ENCODE measurements at places on chromosomes 7 and 10.
A peak's percentile ranks its signal among the peaks of the same experiment; 100 is the strongest.

DNA sequence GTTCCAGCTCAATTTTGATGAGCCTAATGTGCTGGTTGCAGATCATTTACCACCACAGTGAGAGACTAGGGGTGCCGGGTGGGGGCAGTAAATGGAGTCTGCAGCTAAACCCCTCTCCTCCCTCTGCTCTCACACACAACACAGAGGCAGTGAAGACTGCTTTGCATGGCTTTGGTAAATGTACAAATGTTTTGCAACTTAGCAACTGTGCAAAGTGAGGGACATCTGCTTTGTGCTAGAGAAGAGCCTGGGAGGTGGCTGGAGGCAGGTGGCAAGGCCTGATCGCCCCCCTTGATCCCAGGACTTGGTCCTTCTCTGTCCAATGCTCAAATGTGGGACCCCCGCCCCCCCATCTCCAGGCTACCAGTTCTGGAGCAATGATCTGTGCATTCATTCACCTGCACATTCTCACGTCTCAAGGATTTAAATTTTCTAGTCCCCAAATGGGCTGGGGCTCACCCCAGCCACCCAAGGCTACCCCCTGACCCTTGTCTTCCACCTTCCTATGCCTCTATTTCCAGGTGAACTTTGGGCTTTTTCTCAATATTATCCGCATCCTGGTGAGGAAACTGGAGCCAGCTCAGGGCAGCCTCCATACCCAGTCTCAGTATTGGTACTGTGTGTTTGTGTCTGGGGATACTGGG, 11.6 kb downstream of the GHRHR start:
- DNase-seq, result no peak

GRCh38 chr7:118918556-118918955, 694.1 kb downstream of the ANKRD7 start:
- no peak for DNase-seq

DNA sequence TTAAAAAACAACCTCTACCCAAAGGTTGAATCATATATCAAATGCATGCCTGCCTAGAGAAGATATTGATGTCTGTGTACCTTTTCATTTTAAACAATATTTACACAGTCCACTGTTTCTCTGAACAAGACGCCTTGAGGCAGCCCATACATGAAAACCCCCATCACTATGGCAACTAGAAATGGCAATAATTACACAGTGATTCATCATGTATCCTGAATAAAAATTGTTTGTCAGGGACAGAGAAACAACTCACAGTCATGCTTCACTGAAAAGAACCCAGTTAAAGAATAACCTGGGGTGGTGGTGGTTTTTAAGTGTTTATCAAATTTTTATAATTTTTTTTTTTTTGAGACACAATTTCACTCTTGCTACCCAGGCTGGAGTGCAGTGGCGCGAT, 19.7 kb downstream of the DNAJC12 start:
- DNase-seq, result peak; percentile 42

DNA sequence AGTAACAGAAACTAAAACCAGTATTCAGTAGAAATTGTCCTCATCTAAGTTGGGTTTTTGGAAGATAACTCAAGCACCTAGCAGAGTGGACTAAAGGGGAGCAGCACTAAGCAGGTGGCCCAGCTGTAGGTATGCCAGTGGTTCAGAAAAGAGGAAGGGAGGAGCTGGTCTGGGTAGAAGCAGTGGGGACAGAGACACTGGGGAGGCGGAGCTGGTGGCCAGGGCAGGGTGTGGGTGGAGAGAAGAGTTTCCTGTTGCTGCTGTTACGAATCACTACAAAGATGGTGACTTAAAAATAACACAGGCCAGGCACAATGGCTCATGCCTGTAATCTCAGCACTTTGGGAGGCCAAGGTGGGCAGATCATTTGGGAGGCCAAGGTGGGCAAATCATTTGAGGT, 136.2 kb downstream of the WDR11 start:
- DNase-seq, result no peak

DNA sequence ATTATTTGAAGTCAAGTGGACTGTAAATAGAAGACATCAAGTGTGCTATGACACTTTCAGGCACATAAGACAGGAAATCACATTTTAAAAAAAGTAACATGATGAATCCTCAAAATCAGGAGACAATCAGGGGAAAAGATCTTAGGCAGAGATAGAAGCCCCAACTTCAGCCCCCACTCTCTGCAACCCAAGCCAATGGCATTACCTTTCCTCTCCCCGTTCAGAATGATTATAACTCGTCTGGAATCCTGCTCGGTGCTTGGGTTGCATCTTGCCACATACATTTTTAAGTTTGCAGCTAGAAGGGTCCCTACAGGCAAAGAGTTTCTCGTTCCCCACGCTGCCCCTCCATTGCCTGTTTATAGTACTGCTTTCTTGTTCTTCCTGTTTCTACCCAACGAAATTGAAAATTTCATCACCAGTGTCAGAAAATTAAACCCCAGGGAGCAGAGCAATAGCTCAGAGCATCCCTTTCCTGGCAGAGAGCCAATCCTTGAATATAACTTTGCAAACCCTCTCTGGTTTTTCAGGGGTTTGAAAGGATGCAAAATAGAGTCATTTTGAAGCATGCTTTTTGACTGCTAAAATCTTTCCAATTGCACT, 260.5 kb upstream of the AOAH start:
- no peak for DNase-seq

DNA sequence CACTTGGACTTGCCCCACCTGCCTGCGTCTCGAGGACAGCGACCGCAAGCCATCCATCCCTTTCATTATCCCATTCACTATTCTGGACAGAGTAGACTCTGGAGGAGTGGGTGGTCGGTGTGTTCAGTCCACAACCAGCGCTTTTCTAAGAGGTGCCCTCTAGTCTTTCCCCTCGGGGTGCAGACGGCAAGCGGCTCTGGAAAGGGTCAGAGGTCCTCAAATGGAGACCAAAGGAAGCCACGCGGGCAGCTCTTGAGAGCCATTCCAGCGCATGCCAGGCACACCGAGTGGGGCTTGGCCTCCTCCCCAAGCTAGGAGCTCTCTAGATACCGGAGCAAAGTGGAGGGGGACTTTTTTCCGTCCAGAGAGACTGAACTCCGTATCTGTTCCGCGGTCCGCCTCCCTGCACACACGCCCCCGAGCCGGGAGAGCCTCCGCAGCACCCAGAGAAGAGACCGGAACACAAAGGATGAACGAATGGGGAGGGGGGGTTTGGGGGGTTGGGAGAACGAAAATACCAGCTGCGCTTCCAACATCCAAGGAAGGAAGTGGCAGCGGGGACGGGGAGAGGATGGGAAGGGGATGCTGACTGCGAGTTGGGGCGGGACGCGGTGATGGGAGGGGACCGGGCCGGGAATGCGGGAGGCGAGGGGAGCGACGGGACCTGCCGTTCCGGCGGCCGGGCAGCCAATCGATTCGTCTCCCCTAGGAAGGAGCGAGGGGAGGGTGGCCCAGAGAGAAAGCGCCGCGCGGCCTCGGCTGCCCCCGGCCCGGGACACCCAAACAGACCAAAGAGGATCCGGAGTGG, 515 bp downstream of the GSDME start:
- DNase-seq, result peak; percentile 64

- no peak for DNase-seq
Measured at GRCh38 chr10:29372920-29373319, 84.0 kb downstream of the LYZL1 start.

DNA sequence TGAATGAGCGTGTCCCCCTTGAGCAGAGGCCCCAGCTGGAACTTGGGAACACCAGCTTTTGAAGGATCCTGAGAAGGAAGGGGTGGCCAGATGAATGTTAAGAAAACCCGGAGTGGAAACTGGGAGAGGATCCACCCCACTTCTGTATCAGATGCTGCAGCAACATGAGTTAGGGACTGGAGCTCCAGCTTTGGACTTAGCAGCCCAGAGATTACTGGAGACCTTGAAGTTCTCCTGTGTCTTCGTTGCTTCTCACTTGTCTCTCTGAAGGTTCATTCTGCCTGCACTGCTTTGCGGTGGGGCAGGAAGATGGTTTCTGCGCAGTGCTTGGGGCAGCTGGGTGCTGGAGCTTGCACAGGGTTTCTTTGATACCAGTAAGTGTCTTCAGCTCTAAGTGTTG, 9.3 kb downstream of the TMEM248 start:
- DNase-seq, result peak; percentile 14

- DNase-seq, result no peak
Measured at GRCh38 chr10:71337219-71337701, 18.2 kb downstream of the SLC29A3 start.

DNA sequence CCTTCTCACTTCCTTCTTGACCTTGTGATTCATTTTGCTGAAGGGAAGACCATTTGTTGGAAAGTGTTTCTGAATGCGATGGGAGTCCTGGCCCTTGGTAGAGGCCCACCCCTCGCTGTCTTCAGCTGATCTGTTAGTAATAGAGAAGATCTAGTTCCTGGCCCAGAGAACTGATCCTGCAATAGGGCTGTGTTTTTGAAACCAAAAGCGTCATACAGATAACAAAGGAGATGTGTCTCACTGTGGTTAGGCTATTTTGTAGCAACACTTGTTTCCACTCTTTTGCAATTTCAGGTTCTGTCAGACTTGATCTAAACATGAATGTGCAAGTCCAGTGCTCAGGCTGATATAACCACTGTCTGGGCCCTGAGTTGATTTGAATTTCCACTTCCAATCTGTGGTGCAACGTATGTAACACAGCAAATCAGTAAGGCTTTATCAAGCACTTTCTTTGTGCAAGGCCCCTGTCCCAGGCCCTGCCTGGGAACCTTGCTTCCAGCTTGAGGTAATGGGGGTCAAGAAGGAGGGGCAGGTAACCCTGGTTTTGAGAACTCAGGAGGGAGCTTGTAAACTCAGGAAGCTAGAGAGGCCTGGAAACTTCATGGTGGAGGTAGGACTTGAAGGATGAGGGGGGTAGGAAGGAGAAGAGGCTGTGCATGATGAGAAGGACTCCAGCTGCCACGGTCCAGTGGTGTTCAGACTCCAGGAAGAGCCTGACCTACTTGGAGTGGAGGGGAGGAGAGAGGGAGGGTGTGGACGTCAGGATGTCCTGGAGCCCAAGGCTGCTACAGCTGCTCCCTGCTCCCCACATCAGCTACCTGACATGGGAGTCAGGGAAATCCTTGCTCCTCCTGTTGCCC, 42.2 kb upstream of the SRGN start:
- DNase-seq, result no peak

DNA sequence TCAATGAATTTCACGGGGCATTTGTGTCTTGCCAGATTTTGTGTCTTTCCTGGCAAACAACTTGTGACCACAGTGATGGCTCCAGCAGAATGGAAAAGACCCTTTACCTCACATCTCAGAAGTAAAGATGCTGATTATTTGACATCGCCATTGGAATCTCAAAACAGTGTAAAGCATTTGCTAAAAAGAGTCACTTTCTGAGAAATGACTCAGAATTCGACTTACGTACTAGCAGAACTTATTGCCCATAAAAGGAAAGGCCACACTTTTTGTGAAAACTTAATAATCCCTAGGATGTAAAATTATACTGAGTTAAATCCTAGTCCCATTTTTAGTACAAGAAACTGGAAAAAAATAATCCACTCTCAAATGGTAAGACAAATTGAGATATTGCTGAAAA, 35.9 kb upstream of the PRKCQ start:
- DNase-seq, result no peak

- peak; percentile 42 for DNase-seq
Measured at GRCh38 chr7:123865517-123866117, 20.6 kb downstream of the HYAL4 start.

- DNase-seq, result no peak
Measured at GRCh38 chr7:131489196-131489595, 67.2 kb downstream of the PODXL start.

GRCh38 chr7:131844369-131844768, 287.9 kb upstream of the PODXL start:
- no peak for DNase-seq

DNA sequence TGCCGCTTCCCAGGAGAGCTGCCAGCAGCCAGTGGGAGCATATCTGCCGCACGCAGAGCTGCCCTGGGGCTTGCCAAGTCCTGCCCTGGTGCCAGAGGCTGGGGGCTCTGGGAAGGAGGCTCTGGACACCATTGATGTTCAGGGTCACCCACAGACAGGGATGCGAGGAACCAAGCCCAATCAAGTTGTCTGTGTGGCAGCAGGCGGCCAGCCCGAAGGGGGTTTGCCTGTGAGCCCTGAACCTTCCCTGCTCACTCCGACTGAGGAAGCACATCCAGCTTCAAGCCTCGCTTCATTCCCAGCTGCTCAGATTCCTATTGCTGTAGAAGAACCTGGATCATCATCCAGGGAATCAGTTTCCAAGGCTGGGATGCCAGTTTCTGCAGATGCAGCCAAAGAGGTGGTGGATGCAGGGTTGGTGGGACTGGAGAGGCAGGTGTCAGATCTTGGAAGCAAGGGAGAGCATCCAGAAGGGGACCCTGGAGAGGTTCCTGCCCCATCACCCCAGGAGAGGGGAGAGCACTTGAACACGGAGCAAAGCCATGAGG, 94.6 kb downstream of the TACC2 start:
- no peak for DNase-seq

GRCh38 chr10:86371116-86371515, 4.5 kb upstream of the GRID1 start:
- DNase-seq, result no peak

GRCh38 chr10:28127881-28128280, 129.0 kb upstream of the ODAD2 start:
- no peak for DNase-seq

DNA sequence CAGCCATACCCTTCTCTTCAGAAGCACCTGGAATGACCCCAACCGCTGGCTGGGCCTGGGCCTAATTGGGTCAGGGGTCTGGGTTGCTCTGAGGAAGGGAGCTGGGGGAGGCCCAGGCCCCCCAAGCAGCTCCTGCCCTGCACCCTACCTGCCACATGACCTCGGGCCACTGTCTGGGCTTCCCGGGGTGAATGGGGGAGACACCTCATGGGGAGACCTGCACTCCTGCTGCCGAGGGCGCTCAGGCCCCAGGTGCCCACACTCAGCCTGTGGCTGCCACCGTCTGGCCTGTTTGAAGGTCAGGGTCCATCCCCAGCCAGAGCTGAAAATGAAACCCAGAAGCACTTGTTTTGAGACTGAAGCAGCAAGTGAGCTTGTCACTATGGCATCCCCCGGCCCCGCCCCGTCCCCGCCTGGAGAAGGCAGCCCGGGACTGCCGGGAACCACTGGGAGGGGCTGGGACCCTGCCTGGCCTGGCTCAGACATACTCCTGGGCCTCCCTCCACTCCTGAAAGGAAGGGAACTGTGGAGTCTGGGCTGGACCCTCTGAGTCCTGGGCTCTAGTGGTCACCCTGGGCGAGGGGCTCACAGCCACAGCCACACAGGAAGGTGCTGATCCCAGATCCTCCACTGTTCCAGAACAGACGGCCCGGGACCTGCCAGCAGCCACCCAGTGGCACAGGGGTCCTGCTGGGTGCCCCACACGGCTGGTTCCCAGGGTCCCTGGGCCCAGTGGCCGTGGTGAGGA, 7.4 kb upstream of the MICALL2 start:
- DNase-seq, result peak; percentile 48

All from fibroblast of skin of right quadriceps (primary cell).